ENCODE measurements at places on chromosomes 16 and 17.

- no peak for DNase-seq
Observed at GRCh38 chr16:27085182-27085581, 18.5 kb downstream of the C16orf82 start.

DNA sequence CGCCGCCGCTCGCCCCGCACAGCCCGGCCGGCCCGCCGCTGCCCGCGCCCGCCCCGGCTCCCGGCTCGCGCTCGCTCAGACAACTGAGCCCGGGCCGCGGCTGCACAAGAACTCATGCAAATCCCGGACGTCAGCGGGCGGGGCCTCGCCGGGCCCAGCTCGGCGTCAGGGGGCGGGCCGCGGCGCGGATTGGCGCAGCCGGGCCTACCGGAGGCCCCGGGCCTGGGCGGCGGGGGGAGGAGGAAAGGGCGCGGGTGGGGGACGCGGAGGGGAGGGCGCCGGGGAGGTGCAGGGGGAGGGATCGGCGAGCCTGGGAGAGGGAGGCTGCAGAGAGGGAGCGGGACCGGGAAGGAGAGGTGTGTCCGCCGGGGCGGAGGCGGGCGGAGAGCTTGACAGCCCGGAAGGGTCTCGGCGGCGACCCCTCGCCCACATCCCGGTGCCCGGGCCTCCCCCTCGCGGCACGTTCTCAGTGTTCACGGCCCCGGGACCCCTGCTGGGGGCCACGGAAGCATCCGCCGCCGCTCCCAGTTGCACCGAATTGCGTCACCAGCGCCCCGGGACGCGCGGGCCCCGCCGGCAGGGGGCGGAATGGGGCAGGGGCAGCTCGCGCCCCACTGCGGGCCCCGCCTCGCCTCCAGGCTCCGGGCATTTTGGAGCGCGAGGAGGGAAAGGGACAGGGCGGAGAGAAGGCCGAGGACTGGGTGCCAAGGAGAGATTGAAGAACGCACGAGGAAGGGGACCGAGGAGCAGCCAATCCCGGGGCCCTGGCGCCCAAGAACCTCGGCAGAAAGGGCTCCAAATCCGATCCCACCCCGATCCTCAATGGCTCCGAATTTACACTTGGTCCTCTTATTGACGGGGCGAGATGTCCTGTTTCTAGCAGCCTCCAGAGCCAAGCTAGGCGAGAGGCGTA is at the start of gene CBX4:
CBX4 (minus strand) TSS at position 85 of the 913 bp plus-strand sequence. CDS start 189 bp downstream, outside the sequence.
- peak; percentile 98 for DNase-seq

DNA sequence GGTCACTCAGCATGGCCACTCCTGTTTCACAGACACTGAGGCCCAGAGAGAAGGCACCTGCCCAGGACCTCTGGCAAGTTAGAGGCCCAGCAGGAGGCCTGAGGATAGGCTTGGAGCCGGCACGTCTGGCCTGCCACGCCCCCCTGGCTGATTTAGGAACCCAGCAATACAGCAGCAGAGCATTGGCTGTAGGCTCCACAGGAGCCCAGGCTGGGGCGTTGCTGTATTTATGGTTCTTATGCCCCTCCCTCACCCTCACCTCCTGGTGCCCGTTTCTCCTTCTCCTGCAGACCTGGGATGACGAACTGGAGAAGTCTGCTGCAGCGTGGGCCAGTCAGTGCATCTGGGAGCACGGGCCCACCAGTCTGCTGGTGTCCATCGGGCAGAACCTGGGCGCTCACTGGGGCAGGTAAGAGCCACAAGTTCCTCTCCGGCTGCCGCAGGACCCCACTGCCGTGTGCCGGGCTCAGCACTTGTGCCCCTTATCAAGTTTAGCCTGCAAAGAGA is 25.8 kb downstream of the CRISPLD2 start:
- DNase-seq: peak; percentile 71

DNA sequence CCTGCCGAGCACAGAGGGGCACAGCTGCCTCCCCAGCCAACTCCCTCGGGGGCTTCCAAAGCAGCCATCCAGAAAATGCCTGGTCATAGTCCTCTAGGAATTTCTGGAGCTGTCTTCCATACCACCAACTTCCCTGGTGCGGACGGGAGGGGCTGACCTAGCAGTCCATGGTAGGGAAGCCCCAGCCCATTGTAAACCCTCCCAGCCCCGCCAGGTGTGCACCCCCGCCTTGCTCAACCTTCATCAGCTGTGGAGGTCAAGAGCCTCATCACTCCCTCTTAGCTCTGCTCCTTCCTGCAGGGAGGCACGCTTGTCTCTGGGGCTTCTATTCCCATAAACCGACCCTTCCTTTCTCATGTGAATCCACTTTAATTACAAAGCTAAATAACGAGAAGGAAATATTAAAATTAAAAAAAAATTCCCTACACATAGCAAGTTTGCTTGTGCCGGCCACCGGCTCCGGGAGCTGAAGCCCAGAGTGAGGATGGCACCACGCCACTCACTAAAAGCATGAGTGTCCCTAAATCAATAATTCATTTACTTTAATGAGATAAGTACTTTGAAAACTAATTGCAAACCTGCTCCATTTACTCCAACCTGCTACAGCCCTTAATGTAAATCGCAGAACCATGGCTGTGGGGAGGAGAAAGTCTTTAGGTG is 181.4 kb downstream of the ENGASE start:
- peak; percentile 42 for DNase-seq

DNA sequence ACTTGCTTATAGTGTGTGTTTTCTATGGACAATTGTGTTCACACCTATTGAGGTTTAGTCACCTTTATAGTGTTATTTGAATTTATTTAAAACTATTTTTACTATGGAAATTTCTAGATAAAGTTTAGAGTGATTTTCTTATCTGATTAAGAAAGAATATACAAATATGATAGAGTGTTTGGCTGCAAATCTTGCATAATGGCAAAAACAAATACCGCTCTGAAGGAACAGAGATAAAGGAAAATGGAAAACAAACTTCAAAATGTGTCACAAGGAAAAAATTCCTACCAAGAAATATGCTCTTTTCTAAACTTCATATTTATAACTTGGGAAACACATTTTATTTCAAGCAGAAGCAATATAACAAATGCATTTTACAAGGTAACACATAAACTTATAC is 423.1 kb downstream of the TOX3 start:
- DNase-seq: no peak

GRCh38 chr17:53894591-53894990 is 71.9 kb downstream of the KIF2B start:
- no peak for DNase-seq

DNA sequence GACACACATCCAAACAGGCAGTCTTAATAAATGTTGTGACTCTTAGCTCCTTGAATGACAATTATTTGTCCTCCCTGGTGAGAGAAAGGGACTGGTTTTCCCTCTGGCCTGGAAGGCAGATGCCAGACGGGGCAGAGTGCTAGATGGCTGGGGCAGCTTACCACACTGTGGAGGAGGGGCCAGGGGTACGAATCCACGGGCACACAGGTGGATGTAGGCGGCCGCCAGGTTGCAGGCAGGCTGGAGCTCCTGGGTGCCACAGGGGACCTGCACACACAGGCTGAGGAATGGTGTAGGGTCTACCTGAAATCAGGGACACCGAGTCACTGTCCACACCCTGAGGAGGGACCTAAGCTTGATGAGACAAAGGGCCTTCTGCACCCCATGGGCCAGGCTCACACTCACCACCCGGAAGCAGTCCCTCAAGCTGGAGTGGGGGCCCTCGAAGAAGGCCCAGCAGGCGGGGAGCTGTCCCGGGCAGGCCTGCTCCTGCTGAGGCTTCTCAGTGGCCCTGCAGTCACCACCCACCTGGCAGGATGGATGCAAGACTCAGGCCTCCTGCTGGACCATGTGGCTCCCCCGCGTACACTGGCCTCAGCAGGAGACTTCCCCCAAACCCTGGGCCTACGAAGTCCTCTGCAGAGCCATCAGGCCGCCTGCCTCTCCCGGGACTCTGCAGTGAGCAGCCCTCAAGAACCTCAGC is 38.4 kb downstream of the RMI2 start:
- DNase-seq: no peak

- DNase-seq: no peak
Observed at GRCh38 chr16:50525716-50526115, 22.5 kb upstream of the NKD1 start.

- DNase-seq: peak; percentile 60
Observed at GRCh38 chr17:38533866-38534497, 71.8 kb downstream of the SRCIN1 start.

GRCh38 chr17:81483085-81483861 is 29.3 kb downstream of the ACTG1 start:
- peak; percentile 76 for DNase-seq

- DNase-seq: no peak
Observed at GRCh38 chr16:3642397-3643094, 11.9 kb upstream of the DNASE1 start.

DNA sequence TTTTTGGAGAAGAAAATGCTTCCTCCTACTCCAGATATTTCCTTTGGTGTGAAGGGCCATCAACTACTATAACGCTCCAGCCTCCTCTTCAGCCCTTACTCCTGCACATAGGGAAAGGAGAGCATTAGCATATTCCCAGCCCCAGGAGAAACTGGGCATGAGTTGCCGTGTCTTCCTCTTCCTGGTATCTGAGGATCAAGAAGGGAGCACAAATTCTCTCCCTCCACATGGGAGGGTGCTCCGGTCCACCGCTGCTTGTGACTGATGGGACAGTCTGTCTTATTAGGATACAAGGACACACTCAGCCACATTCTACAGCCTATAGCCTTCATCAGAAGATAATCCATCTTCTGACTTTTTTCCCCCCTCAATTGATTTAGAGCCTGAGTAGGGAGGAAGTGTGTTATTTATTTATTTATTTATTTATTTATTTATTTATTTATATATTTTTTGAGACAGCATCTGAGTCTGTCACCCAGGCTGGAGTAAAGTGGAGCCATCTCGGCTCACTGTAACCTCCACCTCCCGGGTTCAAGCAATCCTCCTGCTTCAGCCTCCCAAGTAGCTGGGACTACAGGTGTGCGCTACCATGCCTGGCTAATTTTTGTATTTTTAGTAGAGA is 16.6 kb upstream of the CYB5B start:
- no peak for DNase-seq

DNA sequence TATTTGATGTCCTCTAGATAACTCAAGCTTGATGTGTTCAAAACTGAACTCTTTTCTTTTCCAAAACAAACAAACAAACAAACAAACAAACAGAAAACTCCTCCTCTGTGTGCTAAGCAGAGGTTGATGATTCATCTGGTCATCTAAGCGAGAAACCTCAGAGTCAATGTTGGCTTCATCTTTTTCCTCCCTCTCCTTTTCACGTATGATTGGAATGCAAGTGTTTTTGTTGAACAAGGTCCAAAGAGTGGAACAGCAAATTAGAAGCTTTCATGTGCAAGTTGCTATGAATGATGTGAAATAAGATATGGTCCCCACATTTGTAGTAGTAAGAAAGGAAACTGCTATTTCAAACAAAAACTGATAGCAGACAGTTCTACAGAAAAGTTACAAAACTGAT is 52.5 kb downstream of the TBX4 start:
- no peak for DNase-seq

- DNase-seq: peak; percentile 86
Observed at GRCh38 chr16:11112723-11113348, 143.2 kb downstream of the SOCS1 start.

- DNase-seq: no peak
Observed at GRCh38 chr16:79912592-79913310, 312.2 kb upstream of the MAF start.

- peak; percentile 84 for DNase-seq
Observed at GRCh38 chr17:49557312-49558024, 18.2 kb upstream of the NXPH3 start.

DNA sequence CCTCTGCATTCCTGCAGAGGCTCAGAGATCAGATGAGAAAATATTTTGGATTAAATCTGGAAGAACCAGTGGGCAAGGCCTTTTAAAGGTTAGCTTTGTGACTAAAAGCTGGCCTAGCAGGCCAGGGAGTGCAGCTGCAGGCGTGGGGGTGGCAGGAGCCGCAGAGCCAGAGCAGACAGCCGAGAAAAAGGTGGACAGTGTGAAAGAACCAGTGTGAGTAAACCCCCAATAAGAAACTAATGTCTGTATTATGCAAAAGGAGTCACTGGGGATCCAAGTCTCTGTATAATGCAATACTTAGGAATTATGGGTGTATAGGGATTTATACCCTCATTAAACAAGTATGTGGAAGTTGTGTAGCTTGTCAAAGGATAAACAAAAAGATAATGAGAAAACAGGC is 21.4 kb upstream of the SPACA3 start:
- DNase-seq: no peak

GRCh38 chr17:48767263-48767774 is 38.8 kb upstream of the HOXB13 start:
- no peak for DNase-seq

GRCh38 chr16:73771196-73772064 is 525.2 kb upstream of the PSMD7 start:
- DNase-seq: no peak

- no peak for DNase-seq
Observed at GRCh38 chr16:19301931-19302330, 16.4 kb downstream of the CLEC19A start.

DNA sequence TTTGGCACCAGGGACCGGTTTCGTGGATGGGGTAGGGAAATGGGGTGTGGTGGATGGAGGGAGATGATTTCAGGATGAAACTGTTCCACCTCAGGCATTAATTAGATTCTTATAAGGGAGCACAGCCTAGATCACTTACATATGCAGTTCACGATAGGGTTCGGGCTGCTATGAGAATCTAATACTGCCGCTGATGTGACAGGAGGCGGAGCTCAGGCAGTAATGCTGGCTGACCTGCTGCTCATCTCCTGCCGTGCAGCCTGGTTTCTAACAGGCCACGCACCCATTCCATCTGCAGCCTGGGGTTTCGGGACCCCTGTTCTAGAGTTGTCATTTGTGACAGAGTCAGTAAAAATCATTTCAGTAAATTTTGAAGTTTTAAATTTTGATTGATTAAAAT is 99.7 kb downstream of the CHD9 start:
- no peak for DNase-seq

GRCh38 chr16:52621651-52622050 is 74.7 kb upstream of the TOX3 start:
- DNase-seq: no peak

DNA sequence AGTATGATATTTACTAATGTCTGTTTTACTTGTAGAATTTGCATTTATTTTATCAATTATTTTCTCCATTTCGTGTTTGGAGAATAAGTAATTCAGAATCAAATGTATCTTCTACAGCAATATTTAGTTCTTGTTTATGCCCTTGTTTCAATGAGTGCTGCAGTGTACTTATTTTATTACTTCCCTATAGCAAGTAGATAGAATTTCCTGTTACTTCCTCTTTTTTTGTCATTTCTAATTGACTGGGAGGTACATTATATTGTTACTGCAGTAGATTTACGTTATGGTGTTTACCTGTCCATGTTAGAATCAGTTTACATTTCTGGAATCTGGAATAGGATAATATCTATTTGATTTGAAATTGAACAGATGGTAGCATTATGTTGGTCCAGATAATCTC is 71.2 kb downstream of the OMG start:
- no peak for DNase-seq

DNA sequence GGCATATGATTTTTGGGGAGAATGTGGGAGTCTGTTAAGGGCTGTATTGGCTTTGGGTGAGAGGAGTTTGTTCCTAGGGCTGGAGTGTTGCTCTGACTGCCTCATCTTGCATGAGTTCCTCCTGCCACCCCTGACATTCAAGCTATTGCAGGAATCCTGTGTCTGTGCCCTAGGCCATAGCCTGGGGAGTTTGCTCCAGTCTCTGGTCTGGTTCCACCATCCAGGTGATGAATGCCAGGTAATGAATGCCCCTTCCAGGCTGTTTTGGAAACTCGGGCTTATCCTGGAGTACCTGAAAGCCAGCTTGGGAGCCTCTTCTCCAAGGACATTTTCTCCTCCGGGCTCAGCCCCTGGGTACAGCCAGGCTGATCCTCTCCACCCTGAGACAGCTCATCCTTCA is 117.0 kb upstream of the IRX3 start:
- no peak for DNase-seq

- no peak for DNase-seq
Observed at GRCh38 chr17:34484193-34484733, 95.1 kb upstream of the TMEM132E start.

GRCh38 chr16:22727285-22728166 is 86.4 kb upstream of the HS3ST2 start:
- no peak for DNase-seq
